Endodermal cell (in vitro differentiated cells): ENCODE measurements at places on chromosomes 16 and 17. TPM values are rescaled to one million over a fixed set of nuclear protein-coding genes. Genes with fewer than 3 reads are reported as not detected.

CLDN7 gene
- total RNA-seq = 142 to 193 TPM (median 154 TPM) in 3 replicates

GDPD3 gene
- 4.7 and 6.5 TPM in 2 replicates for total RNA-seq

CDH5 gene
- total RNA-seq = 0.13 to 0.35 TPM in 2 of 3 replicates, not detected in the other

GALK1 gene
- 33.2 to 41.6 TPM (median 36.2 TPM) in 3 replicates for total RNA-seq

SKAP1 gene
- total RNA-seq = 0.31 and 0.32 TPM in 2 replicates

USP10 gene
- total RNA-seq = 138 and 149 TPM in 2 replicates

CRK gene
- 49.8 and 50.5 TPM in 2 replicates for total RNA-seq

GRCh38 chr16:20074099-20074991, 655 bp upstream of the GPR139 start:
- peak; percentile 56 for DNase-seq

GRCh38 chr17:15341385-15341849, at the start of gene TEKT3:
Gene TEKT3 (minus strand): TSS chr17:15341597. CDS start chr17:15331585, 10,012 bp downstream.
- DNase-seq = peak; percentile 99

DNA sequence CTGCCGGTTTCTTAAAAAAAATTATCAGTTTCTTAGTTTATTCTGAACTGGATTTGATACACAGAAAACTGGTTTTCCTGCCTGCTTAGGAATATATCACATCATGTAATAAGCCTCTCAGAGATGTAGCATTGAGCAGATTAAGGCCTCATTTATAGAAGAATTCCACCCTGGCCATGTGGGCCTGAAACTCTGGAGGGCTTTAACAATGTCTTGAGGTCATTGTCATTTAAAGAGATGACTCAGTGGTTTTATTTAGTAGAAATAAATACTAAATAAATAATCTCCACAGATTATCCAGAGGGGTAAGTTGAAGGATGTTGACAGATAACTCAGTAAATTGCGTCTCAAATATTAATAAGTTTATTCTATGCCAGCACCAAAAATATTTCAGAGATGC, 56.9 kb downstream of the PRKCA start:
- no peak for DNase-seq

- DNase-seq = no peak
Observed at GRCh38 chr17:800446-801242, 18.5 kb downstream of the MRM3 start.

GRCh38 chr16:69924041-69924775, 26.9 kb upstream of the CLEC18A start:
- no peak for DNase-seq

DNA sequence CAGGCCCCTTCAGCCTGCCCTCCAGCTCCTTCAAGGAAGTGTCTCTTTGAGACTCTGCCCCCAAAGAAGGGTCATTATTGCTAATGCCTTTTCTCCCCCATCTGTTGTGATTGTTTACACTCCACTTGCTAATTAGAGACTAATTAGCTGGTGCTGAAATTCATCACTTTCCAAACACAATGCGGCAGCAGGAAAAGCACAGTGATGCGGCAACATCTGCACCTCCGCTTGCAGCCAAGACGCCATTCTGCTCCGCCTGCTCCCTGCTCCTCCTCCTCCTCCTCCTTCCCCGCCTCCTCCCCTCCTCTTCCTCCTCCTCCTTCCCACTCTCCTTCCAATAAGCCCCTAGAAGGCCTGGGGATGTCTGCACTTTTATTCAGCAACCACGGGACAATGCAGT, 110.5 kb downstream of the SDK2 start:
- DNase-seq = peak; percentile 77

- DNase-seq = no peak
Observed at GRCh38 chr16:11354733-11355574, 9.7 kb downstream of the RMI2 start.

DNA sequence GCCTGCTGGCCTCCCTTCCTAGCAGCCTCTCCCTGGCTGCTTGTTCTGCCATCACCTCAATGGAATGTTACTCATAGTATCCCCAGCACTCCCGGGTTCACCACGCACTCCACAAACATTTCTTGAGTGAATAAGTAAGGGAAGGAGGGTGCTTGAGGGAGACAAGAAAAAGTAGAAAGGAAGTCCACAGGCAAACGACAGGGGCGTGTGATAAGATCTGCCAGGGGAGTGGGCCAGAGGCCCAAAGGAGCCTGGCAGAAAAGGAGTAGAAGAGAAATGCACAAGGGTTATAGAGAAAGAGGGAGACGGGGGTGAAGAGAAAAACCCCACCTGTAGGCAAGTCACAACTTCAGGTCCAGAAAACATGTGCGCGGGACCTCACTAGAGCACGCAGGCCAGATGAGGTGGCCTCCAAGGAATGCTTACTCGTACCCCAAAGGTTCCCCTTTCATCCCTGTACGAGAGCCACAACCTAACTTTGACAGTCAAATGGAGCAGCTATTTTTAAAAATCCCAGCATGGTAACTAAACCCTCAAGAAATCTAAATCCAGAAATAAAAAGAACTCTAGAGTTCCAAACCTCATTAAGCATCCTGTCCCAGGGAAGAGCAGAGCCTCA, 6.6 kb downstream of the ZDHHC7 start:
- no peak for DNase-seq

DNA sequence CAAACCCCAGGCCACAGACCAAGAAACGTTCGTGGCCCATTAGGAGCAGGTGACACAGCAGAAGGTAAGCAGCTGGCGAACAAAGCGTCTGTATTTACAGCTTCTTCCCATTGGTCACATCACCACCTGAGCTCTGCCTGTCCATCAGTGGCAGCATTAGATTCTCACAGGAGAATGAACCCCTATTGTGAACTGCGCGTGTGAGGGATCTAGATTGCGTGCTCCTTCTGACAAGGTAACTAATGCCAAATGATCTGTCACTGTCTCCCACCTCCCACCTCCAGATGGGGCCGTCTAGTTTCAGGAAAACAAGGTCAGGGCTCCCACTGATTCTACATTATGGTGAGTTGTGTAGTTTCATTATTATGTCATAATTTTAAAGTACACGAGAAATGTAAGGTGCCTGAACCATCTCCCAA, 186.3 kb downstream of the CPPED1 start:
- DNase-seq = no peak

DNA sequence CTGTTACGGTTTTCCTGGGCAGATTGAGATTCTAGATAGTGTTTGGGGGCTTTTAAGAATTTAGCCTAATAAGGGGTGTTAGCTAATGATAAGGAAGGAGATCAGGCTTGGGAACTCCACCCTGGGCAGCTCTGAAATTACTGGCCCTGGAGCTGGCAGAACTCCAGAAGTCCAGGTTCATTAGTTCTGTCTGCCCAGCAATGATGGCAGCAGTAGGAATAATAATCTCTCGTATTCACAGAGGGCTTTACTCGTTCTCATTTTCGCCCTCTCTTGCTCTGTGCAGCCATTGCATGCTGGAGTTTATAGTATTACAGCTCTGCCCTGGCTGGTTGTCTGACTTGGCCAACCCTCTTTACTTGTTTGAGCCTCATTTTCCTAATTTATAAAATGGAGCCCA, 216.0 kb downstream of the HAPSTR1 start:
- no peak for DNase-seq

- DNase-seq = no peak
Observed at GRCh38 chr16:75584108-75584507, 17.9 kb downstream of the GABARAPL2 start.

DNA sequence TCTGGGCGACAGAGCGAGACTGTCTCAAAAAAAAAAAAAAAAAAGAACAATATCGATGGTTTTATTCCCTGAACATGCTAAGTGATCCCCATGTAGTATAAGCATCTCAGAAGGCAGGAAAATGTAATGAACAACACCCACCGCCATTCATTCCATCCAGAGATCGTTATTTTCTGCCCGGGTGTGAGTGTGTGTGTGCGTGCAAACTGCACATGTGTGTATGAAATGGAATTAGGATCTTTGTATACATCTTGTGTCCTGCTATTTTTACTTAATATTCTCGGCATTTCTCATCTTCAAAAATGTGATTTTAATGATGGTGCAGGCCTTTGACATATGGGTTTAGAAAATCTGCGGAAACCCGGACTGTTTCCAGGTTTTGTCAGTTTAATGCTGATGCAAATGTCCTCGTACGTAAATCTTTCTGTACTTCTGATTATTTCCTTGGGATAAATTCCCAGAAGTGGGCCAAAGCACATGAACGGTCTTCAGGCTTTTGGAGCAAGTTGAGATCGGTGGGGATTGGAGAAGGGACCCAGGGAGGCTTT, 254.8 kb downstream of the SEC14L1 start:
- no peak for DNase-seq

DNA sequence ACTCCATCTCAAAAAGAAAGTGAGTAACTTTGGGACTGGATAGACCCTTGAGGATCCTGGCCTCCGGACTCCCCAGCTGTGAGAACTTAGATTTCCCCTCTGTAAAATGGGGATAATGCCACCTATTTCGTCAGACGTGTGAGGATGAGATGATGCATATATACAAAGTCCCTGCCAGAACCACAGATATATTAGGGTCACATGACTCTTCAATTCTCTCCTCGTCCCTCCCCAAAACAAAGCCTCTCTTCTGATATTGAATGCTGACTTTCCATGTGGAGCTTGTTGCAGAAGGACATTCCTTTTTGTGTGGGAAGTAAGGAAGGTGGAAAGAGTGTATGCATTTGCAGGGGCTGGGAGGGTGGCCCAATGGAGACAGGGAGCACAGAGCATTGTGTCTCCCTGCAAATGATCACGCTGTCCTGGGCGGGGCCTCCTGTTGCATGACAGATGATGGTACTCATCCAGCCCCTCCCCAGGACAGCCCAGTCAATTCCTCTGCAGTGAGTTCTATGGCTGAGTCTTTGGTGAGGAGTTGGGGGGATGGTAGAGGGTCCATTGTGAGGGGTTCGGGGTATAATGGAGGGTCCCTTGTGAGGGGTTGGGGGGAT, 35.1 kb upstream of the MGAT5B start:
- no peak for DNase-seq

- peak; percentile 93 for DNase-seq
Observed at GRCh38 chr17:82031885-82032627, 578 bp downstream of the RAC3 start.
